ENCODE measurements at places on chromosomes 5 and 9.

DNA sequence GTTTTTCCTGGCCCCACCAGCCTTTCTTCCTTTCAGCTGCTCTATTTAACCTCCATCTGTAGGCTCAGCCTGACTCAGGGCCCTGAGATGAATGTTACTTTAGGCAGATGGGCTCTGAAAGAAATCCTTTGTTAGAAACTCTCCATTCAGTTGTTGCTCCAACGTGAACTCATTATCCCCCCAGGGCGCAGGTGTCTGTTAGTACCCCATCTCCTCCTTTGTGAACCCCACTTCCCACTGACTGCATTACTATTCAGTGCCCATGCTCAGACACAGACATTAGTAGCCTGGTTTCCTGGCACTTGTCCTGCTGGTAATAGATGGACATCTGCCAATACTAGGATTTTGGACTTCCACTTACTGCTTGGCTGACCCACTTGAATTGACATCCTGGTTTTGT, 1271.6 kb downstream of the PTPRD start:
- DNase-seq = no peak

DNA sequence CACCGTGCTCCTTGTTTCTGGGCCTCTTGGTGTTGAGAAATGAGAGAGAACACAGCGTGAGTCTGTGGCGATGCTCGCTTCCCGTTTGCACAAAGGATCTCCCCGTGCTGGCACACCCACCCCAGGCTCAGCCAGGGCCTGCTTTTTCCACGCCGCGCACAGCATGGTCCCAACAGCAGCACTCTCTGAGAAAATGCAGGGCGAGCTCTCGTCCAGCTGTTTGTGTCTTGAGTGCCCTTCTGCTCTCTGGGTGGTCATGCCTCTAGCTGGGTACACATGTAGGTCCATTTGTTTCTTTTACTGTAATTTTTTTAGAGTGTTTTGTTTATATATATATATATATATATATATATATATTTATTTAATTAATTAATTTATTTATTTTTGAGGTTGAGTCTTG, 26.6 kb downstream of the FBXW5 start:
- DNase-seq = no peak

DNA sequence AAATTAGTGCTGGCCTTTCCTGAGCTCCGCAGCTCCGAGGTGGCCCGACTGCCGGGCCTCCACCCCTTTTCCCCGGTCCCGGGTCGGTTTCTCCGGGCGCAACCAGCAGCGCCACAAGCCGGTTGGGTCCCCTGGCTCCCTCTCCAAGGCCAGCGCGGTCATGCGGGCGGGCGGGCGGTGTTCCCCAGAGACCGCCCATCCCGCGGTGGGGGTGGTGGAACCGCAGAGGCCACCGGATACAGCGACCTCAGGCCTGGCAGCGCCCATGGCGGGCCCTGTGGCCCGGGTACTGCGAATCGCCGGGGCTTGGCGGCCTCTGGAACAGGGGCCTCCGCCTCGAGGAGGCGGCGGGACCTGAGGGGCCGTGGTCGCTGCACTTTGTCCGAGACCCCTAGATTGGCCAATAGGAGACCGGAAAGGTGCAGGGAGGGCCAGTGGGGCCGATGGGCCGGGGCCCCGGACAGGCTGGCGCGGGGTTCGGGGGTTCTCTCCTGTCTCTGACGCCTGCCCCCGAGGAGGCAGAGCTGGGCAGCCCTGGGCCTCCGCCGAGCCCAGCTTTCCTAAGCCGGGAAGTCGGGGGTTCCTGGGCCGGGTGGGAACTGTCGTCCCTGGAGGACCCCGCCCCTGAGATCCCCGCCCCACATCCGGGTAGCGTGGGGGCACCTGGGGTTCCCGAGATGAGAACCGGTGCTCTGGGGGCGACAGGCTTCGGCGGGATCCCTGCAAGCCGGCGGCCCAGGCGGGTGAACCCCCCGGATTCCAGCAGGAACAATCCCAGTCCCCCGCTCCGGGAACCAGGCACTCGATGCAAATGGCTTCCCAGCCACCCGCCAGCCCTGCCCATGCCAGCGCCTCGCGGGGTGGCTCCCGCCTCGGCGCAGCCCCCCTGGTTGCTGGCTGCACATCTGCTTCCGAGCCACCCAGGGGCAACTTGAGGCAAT, 293.9 kb downstream of the ZSWIM6 start:
- peak; percentile 74 for DNase-seq

- no peak for DNase-seq
Measured at GRCh38 chr5:79229357-79230174, 6.4 kb upstream of the JMY start.

GRCh38 chr5:58043032-58043945, 416.6 kb downstream of the PLK2 start:
- DNase-seq = no peak

DNA sequence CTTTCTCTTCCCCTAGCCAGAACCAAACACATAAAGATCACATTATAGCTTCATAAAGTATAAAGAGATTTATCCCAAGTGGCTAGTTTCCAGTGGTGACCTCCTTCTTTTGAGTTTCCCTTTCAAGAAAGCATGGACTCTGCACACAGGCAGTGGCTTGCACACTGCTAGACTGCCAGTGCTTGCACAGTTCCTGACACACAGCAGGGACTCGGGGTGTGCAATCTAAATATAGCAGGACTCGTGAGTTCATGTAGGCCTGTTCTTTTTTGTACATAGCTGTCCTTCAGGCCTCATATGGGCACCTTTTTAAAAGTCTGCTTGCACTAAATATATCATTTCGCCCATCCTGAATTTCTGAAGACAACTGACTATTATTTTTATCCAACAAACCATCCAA, 308.6 kb downstream of the FBXL7 start:
- DNase-seq = no peak

DNA sequence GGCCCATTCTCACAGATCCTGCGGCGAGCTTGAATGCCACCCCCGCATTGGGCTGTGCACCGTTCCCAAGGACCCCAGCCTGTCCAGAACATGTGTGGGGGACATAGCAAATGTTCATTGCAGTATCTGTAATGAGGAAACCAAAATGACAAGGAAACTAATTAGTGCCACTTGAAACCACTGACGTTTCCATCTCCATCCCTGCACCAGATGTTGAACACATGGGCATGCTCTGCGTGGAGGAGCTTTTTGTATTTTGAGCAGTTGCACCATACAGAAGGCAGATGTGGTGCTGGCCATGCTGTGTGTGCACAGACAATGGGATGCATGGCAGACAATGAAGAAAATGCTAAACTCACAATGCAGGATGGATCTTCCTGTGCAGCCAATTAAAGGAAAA, 437.7 kb downstream of the SEMA5A start:
- no peak for DNase-seq

GRCh38 chr9:7777771-7778170, 21.8 kb downstream of the DMAC1 start:
- DNase-seq = no peak

DNA sequence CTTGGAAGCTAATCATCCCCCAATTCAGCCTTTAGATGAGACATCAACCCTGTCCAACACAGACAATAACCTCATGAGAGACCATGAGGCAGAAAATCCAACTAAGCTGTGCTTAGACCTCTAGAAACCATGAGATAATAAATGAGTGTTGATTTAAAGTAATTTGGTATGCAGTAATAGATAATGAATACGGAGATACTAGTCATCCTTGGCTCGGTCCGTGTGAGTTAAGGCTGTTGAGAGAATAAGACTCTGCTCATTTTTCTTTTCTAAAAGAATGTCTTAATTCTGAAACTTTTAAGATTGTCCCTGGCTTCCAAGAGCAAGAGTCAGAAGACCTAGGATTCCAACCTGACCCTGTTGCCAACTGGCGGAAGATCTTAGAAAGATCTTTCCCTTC, 6.1 kb downstream of the TNC start:
- DNase-seq = no peak

DNA sequence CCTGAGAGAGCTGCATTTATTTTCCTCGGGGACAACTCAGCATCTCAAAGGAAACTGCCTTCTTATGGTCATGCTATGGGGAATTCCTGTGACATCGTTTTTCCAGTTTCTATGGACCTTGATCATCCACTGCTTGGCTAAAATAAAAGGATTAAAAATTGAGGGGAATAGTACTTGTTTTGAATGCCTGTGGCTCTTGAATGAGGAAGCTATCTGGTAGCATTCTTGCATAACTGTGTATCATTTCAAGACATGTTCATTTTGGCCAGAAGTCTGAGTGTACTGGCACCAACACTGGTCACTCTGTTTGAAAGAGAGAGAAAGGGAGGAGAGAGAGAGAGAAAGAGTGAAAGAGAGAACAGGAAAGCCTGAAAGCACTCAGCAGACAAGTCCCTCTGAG, 116.7 kb downstream of the DOCK2 start:
- no peak for DNase-seq

DNA sequence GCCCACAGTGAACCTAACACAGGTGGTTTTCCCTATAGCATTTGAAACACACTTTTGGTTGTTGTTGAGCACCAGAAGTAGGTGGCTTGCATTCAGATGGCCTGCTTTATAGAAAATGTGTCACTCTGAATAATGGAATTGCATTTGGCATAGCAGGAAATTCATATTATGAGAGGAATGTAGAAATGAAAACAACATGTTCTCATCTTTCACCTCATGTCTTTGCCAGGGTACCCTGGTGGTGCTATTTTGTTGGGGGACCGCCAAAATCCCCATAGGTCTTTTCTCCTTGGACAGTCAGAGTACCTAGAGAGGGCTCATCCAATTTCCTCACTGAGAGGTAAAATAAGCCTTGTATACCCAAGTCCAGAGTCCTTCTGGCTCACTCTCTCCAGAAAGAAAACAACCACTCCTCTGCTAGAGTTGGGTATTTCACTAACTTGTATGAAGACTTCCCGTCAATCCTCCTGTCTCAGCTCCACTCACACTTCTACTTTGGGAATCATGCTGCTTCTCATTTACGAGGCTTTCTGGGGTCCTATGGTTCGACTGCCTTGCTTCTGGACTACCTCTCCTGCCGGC, 67.4 kb downstream of the MRPS27 start:
- DNase-seq = no peak

DNA sequence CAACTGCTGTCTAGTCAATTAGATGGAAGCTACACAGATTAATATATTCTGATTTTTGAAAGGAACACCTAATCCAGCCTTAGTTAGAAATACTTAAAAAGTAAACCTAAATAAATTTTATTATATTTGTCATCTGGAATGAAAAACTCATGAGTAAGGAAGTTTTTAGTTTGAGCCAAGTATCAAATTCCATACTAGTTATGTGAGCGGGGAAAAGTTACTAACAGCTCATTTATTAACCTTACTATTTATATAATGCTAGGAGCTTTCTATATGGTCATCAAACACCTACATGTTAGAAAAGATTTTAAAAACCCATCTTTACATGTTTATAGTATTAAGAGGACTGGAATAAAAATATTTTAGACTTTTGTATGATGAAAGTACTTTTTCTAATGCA, 41.6 kb upstream of the POU5F2 start:
- DNase-seq = no peak

DNA sequence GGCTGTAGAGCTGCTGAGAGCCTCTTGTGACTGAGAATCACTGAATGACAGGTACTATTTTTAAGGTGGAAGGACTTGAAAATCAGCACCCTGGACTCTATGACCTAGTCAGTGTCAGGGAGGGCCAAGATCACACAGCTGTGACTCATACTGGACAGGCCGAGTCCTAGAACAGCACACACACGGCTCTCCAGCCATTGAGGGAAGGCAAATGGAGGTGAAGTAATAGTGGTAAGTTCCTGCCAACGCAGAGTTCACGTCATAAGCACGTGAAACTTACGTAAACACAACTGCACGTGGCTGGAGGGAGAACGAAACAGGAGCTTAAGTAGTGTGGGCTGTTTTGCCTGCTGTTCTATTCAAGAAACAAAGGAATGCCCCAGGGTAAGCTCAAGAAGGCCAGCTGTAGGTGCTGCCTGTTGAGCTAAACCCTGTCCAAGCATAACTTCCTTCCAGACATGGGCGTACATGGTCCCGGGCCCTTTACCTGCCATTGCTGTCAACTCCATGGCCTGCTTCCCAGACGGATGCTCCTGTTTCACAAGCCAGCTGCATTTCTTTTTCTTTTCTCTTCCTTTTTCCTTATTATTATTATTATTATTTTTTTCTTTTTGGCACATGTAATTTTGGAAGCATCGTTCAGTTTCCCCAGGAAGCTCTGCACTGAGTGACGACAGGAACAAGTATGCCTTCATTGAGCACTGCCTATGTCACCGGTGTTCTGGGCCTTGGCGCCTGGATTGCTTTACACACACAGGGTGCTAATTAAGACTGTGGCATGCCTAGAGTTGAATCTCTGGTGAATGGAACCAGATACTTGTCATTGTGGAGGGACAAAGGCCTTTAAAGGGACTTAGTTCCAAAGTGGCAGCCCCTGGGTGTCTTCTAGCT, 10.2 kb upstream of the LCP2 start:
- peak; percentile 70 for DNase-seq

- no peak for DNase-seq
Measured at GRCh38 chr5:124661317-124662141, 84.9 kb downstream of the ZNF608 start.

DNA sequence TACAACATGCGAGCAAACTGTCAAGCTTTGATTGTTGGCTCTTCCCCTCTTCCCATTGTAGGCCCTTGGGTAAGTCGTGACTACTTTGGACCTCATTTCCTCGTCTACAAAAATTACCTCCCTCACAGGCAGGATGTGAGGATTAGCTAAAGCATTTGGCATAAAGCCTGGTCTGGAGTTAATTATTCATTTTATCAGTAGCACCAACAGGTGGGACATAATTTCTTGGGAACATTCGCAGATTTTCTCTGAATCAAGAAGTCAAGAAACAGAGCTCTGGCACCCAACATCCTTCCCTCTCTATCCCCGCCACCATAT, 39.9 kb upstream of the SEMA6A start:
- DNase-seq = no peak

DNA sequence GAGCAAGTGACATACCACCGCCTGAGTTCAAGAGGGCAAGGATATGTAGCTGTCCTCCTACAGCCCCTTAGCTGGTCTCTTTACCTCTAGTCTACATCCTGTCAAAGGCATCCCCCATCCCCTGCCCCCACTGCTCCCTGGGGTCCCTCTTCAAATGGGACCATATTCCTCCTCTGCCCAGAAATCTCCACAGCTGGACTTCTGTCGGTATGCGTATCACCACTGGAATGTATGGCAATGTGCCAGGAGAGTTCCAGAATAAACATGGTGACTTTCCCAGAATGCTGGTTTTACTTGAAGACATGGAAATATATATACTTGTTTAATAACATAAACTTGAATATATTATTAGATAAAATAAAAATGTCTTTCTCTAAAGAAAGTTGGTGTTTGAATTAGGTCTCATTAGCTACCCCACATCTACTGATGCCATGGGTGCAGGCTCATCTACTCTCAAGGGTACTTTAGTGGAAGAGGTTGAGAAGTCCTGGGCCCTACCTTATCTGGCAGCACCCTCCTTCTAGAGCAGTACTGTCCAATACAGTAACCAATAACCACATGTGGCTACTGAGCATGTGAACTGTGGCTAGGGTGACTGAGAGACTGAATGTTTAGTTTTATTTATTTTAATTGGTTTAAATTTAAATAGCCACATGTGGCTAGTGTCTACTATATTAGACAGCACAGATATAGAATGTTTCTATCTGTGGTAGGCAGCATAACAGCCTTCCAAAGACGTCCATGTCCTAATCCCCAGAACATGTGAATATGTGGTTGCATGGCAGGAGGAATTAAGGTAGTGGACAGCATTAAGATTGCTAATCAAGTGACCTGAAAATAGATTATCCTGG, 181.7 kb upstream of the SLC30A5 start:
- DNase-seq = peak; percentile 32

Data from femur (tissue), 1 donor.